ENCODE measurements at places on chromosomes 4 and X. TPM values are rescaled to one million over a fixed set of nuclear protein-coding genes. Genes with fewer than 3 reads are reported as not detected.

The ETDB gene
- total RNA-seq = not detected

The CT45A1 gene
- total RNA-seq = not detected

The C4orf36 gene
- not detected for total RNA-seq

The PSAPL1 gene
- not detected for total RNA-seq

- H3K27ac ChIP-seq = no peak overlapping the region
- H3K27me3 ChIP-seq = no peaks in the 10 kb centered on the region
- no peaks in the 10 kb centered on the region for H3K4me1 ChIP-seq
- DNase-seq = no peak
- H3K4me3 ChIP-seq = no peak overlapping the region
Observed at GRCh38 chrX:110403441-110404238, 45.0 kb downstream of the RTL9 start.

- DNase-seq = no peak
- H3K4me1 ChIP-seq = no peaks in the 10 kb centered on the region
- H3K27ac ChIP-seq = no peak overlapping the region
- H3K4me3 ChIP-seq = no peak overlapping the region
- peaks cover 10% of the 10 kb centered on the region for H3K27me3 ChIP-seq
- no peaks in the 10 kb centered on the region for H3K36me3 ChIP-seq
Observed at GRCh38 chr4:26484032-26484515, 6.2 kb downstream of the CCKAR start.

- DNase-seq = no peak
- H3K4me3 ChIP-seq = no peak overlapping the region
- no peak overlapping the region for H3K27ac ChIP-seq
- H3K4me1 ChIP-seq = no peaks in the 10 kb centered on the region
Observed at GRCh38 chrX:97322401-97322800, 438.7 kb downstream of the RPA4 start.

GRCh38 chr4:7939377-7940108, at the start of gene AFAP1:
AFAP1 (minus strand) TSS chr4:7939861; CDS start chr4:7872078, 67,783 bp downstream.
- H3K27ac ChIP-seq = peak within 1 kb of the TSS; percentile 25
- H3K36me3 ChIP-seq = no peaks in the 10 kb centered on the region
- peak; percentile 87 for DNase-seq
- peak within 1 kb of the TSS; percentile 63 for H3K4me3 ChIP-seq

- H3K36me3 ChIP-seq = no peaks in the 10 kb centered on the region
- H3K27ac ChIP-seq = no peak overlapping the region
- no peak overlapping the region for H3K4me3 ChIP-seq
- peak; percentile 6 for DNase-seq
- H3K27me3 ChIP-seq = no peaks in the 10 kb centered on the region
Observed at GRCh38 chrX:84046403-84046984, 141.5 kb downstream of the RPS6KA6 start.

DNA sequence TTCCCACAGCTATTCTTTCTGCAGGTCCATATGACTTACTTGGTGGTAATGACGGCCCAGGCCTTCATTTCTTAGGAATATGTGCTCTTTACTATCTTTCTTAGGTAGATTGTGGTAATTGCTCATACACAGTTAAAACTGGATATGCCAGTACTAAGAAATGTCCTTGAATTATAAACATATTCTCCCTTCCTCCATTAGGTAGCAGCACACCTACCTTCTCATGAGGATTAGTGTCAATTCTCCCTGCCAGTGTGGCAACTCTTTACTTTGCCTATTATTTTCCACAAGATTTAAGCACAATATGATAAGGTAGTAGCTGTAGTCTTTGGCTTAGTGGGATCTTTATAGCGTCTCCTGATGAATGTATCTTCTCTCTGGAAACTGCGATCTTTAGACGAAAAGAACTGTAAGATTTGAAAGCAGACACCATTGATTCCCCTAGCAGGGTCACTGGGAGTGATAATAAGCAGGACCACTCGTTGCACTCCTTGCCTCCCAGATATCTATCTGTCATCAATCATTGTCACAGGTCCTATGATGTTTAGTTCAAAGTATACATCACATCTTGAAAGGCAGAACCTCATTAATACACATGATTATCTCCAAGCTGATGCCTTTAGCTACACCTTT, 1240.7 kb downstream of the C4orf33 start:
- H3K4me1 ChIP-seq = no peaks in the 10 kb centered on the region
- no peak overlapping the region for H3K27ac ChIP-seq
- no peaks in the 10 kb centered on the region for H3K36me3 ChIP-seq
- H3K4me3 ChIP-seq = no peak overlapping the region
- peak; percentile 9 for DNase-seq

DNA sequence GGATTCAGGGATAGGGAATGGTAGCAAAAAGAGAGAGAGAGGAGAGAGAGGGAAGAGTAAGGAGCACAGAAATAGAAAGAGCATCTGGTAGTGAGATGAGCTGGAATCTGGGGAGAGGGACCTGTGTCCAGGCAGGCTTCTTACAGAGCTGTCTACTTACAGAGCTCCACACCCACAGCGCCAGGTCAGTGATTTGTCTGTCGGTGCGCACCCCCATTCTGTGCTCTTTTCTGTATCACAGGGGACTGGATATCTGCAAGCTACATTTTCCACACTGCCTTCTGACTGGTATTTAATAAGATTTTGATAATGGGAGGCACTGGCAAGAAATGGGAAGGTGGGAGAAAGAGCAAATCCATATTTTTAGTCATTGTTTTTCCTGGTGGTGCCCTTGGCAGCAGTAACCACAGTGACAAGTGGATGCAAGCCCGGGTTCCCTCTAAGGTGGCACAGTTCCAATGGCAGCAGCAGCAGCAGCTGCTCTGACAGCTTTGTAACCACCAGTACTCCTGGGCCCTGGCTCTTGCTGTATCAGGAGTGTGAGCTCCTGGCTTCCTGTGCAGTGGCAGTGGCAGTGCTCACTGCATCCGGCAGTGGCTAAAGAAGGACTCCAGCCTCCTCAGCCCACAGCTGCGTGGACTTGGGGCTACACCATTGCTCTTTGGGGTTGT, 300.5 kb downstream of the TRIML1 start:
- H3K27me3 ChIP-seq = no peaks in the 10 kb centered on the region
- no peaks in the 10 kb centered on the region for H3K36me3 ChIP-seq
- DNase-seq = no peak
- H3K4me1 ChIP-seq = no peaks in the 10 kb centered on the region
- no peak overlapping the region for H3K4me3 ChIP-seq

DNA sequence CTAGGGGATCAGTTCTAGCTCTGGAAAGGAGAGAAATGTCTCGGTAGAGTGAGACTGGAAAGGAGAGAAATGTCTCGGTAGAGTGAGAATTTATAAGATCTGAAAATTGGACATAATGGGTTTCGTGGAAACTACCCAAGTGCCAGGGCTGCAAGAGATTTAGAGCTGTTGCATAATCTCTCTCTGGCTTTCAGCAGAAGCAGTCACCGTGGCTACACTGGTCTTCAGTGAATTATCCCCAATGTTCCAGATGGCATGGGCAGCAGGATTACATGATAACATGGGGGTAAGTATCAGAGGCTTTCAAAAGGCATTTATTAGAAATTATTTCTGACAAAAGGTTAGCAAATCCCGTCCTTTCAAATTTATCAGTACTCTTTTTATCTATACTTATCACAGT, 435.5 kb downstream of the NKX6-1 start:
- no peak overlapping the region for H3K4me3 ChIP-seq
- H3K36me3 ChIP-seq = no peaks in the 10 kb centered on the region
- no peak overlapping the region for H3K27ac ChIP-seq
- DNase-seq = no peak
- H3K27me3 ChIP-seq = no peaks in the 10 kb centered on the region

DNA sequence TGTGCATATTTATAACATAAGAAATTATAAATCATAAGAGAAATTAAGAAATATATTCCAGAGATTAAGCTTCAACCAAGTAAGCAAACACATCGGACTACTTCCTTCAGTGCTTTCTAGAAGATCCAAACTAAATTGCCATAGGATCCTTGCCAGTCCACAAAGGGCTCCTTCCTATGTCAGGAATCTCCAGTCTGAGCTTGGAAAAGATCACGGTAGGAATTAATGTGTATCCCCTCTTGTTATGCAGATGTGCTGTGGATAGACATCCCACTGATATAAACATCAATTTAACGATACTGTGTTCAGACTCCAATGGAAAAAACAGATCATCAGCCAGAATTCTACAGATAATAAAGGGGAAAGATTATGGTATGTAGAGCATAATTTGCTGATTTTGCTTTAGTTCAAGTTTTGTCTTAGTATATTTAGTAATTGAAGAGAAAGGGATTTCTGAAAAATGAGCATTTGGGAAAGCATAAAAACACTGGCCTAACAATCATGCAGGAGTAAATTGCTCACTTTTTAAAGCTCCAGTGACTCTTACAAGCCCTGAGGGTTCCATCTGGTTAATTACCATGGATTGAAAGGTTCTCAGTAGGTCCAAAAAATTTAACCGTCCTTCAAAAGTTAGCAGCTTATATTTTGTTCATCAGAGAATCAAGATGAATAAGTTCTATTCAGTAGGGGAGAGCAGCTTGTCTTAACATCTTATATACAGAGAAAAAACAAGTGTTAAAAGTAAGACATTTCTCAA, 65.9 kb downstream of the HHIP start:
- no peak overlapping the region for H3K4me3 ChIP-seq
- DNase-seq = no peak
- no peaks in the 10 kb centered on the region for H3K27me3 ChIP-seq

DNA sequence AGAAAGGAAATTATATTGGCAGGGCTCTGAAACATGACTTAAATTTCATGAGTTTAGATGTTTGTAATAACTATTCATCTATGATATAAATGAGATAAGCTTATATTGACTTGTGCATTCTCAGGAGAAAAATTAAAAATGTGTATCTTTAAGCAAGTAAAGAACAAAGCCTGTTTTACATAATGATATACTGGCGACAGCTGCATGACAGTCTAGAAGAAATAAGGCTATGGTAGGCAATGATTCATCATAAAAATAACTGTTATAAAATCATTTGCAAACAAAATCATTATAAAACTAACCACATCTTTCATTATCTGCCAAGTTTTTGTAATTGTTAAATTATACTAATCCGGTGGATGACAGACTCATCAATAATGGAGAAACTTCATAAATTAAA, 188.1 kb downstream of the ADAM29 start:
- no peaks in the 10 kb centered on the region for H3K4me1 ChIP-seq
- H3K36me3 ChIP-seq = no peaks in the 10 kb centered on the region
- no peaks in the 10 kb centered on the region for H3K27me3 ChIP-seq
- no peak overlapping the region for H3K27ac ChIP-seq

GRCh38 chrX:119273420-119274192, 37.5 kb downstream of the PGRMC1 start:
- peak; percentile 44 for DNase-seq
- peaks cover 9% of the 10 kb centered on the region for H3K4me1 ChIP-seq
- peaks cover 20% of the 10 kb centered on the region for H3K27me3 ChIP-seq
- peak overlapping the region; percentile 53 for H3K4me3 ChIP-seq

- no peaks in the 10 kb centered on the region for H3K36me3 ChIP-seq
- no peak for DNase-seq
- H3K4me3 ChIP-seq = no peak overlapping the region
- no peaks in the 10 kb centered on the region for H3K4me1 ChIP-seq
- H3K27ac ChIP-seq = no peak overlapping the region
Observed at GRCh38 chrX:16212024-16212423, 44.7 kb downstream of the MAGEB17 start.

DNA sequence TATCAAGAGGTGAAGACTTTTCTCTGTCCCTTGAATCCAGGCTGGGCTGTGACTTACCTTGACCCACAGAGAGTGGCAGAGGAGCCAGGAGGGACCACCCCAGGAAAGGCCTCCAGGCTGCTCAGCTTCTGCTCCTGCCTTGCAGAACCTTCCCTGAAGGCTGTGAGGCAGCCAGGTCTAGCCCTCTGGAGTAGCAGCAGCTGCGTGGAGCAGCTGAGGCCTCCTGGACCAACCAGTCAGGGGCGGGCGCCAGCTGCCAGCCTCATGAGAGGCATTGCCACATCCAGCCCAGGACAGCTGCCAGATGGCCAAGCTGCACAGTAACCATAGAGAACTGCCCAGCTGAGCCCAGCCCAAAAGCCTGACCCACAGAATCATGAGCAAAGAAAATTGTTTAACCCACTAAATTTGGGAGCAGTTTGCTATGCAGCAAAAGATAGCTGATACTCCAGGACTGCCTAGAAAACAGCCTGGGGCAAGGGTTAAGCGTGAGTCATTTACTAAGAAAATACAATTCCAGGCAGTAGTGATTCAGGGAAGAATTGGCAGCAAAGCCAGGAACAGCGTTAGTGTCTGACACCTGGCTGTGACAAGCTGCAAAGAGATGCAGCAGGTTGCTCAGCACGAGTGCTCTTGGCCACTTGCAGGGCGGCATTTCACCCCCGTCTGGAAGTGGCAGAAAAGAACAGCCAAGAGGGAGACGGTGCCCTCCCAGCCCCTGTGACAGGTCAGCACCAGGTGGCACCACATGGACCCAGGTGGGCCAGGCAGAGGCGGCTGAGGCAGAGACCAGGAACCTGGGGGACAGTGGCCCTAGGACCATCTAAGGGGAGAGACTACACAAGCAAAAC, 14.7 kb upstream of the PDE6B start:
- no peaks in the 10 kb centered on the region for H3K4me1 ChIP-seq
- DNase-seq = no peak
- peaks cover 7% of the 10 kb centered on the region for H3K27me3 ChIP-seq
- H3K27ac ChIP-seq = no peak overlapping the region
- no peak overlapping the region for H3K4me3 ChIP-seq

GRCh38 chr4:81250430-81250829, 35.4 kb upstream of the PRKG2 start:
- H3K4me3 ChIP-seq = no peak overlapping the region
- DNase-seq = no peak
- H3K27me3 ChIP-seq = peaks cover 4% of the 10 kb centered on the region

DNA sequence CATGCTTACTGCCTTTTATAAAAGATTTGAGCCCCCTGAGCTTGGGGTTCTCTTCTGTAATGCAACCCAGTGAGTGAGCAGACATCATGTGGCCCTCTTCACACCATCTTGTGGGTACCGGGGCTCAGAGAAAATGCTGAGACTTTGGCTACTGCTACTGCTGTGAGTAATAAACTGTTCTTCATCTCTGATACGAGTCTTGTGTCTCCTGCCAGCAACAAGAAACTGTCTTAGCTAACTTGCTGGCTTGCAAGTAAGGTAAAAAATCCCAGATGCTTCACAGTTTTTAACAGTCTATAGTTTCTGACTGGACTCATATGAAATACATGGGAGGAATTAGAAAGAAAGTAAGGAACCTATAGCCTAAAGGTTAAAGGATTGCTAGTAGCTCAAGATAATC, 148.3 kb downstream of the GPC3 start:
- H3K36me3 ChIP-seq = no peaks in the 10 kb centered on the region
- no peak overlapping the region for H3K27ac ChIP-seq
- DNase-seq = no peak
- no peak overlapping the region for H3K4me3 ChIP-seq

DNA sequence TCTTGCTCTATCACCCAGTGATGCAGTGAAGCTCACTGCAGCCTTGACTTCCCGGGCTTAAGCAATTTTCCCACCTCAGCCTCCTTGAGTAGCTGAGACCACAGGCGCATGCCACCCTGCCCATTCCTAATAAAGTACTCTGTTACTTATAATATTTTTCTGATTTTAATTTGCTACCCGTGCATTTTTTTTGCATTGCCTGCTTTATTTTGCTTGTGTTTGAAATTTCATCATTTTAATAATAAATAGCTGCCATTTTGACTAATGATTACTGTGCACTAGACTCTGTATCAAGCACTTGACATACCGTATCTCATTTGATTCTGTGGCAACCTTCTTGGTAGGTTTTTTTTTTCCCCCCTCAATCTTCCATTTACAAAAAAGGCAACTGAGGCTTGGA, 41.7 kb downstream of the FAM193A start:
- DNase-seq = no peak
- H3K27me3 ChIP-seq = no peaks in the 10 kb centered on the region
- H3K27ac ChIP-seq = no peak overlapping the region
- H3K4me1 ChIP-seq = peaks cover 13% of the 10 kb centered on the region
- peaks cover 16% of the 10 kb centered on the region for H3K36me3 ChIP-seq

GRCh38 chr4:100379583-100380105, 138.2 kb downstream of the EMCN start:
- no peaks in the 10 kb centered on the region for H3K36me3 ChIP-seq
- no peaks in the 10 kb centered on the region for H3K4me1 ChIP-seq
- H3K4me3 ChIP-seq = no peak overlapping the region

Data from activated CD4-positive, alpha-beta T cell treated with anti-CD3 and anti-CD28 coated beads, Interleukin-2, amount 10 ng/mL, durations not matched to agents 7 days and 5 days (primary cell).